ENCODE measurements at places on chromosomes 3 and 15.

DNA sequence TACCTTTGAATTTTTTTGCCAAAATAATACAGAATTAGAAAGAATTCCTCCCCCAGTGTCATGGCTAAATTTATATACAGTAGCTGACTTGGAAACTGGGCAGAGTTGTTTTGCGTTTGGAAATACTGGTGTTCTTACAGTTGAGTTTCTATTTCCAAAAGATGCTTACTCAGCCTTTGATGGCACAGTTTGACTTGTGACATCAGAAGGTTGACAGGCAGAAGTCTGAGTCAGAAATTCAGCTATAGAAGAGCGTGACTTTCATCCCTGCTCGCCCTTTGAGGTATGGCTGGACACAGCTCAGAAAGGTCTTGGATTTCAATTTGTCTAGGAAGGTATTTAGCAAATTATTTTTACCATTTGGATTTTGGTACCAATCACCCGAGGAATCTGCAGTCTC, 175.8 kb downstream of the VGLL4 start:
- DNase-seq: no peak

- DNase-seq: no peak
These were observed 335.6 kb downstream of the TUSC7 start for GRCh38 chr3:117045143-117045542.

DNA sequence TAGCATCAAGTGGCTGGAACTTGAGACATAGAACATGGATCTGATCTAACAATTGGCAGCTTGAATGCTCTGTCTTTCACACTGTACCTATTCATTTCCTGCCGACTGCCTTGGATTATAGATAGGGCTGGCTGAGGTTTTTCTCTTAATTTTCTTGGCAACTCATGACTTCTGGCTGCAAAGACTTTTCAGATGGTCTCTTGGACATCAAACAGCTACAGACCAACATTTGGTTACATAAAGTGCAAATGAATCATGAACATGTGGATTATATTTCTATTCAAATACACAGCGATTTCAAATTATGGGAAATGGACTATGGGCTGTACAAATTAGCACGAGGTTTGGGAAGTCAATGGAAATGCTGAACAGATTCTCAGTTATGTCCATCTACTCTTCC, 26.2 kb upstream of the IL16 start:
- DNase-seq: no peak

DNA sequence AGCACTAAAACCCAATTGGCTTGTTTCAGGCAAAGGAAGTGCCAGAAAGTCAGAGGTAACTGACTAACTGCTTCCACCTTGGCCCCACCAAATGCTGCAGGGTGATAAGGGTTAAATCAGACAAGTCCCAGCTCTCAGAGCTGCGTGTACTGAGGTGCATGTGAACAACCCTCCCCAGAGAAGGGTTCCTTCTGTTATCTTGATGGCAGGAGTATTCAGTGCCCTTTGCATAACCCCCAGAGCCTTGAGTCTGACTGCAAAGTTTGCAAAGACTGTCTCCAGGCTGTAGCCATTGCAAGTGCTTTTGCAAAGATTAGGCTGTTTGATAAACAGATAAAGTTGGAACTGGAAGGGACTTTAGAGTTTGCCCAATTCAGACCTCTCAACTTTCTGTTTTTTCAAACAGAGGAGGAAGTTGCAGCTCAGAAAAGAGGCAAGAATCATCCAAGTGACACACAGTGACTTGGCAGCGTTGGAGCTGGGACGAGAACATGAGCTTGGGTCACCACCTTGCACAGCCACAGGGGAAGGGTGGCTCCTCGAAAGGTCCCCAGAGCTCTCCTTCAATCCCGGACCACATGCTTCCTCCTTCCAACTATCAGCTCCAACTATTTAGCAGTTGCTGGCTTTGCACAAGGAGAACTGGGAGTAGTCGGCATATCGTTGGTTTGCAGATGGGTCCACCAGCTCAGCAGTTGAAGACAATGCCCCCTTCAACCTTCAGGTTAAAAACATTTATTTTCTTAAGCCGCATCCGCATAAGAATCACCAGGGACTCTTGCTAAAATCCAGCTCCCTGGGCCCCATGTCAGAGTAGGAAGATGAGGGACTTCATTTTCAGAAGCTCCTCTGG, 224.8 kb upstream of the HES1 start:
- DNase-seq: no peak

- DNase-seq: peak; percentile 53
These were observed 35.7 kb downstream of the MGA start for GRCh38 chr15:41695750-41696436.

All from foreskin melanocyte (primary cell).